ENCODE measurements at places on chromosomes 3 and 15. TPM values are rescaled to one million over a fixed set of nuclear protein-coding genes. Genes with fewer than 3 reads are reported as not detected.

ST3GAL6 gene
- total RNA-seq = 1.4 TPM

AMT gene
- total RNA-seq = 0.52 TPM

STRC gene
- total RNA-seq = not detected

SSR3 gene
- total RNA-seq = 520 TPM

TRIM42 gene
- total RNA-seq = not detected

ZBTB38 gene
- 213 TPM for total RNA-seq

RASL12 gene
- total RNA-seq = not detected

DNA sequence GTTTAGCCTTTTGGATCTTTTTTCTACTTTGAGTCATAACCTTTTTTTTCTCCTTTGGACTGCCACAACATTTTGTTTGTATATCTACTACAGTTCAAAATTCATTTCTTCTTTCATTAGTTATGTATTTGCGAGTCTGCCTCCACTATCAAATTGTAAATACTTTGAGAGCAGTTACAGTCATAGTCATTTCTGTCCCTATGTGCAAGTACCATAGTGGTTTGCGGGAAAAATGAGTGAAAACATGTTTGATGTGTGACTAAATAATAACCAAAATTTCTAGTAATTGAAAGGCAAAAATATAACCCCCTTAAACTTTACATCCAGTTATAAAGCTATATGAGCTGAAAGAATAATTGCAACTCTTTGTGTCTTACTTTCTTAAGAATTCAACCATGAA is 45.8 kb upstream of the CCDC50 start:
- no peak for DNase-seq

DNA sequence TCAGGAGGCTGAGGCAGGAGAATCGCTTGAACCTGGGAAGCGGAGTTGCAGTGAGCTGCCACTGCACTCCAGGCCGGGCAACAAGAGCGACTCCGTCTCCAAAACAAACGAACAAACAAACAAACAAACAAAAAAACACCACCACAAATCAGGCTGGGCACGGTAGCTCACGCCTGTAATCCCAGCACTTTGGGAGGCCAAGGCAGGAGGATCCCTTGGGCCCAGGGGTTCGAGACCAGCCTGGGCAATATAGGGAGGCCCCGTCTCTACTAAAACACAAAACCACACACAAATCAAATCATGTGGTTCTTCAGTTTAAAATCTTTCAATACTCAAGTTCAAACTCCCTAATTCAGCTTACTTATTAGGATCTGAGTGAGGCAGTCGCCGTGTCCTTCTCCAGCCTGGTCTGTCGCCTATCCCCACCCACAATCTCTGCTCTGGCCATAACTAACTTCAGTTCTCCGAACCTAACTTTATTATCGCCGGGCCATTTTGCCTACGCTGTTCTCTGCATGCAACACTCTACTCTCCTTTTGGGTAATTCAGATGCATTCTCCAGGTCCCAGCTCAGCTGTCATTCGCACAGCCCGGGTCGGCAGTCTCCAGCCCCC is 660 bp upstream of the RTF1 start:
- no peak for DNase-seq

- no peak for DNase-seq
These were observed 61.4 kb downstream of the WHAMM start for GRCh38 chr15:82870727-82871320.

- DNase-seq = peak; percentile 62
These were observed 4.6 kb upstream of the P2RY14 start for GRCh38 chr3:151282921-151283320.

GRCh38 chr3:188349351-188349901 is 195.5 kb downstream of the LPP start:
- peak; percentile 42 for DNase-seq

- no peak for DNase-seq
These were observed 6.1 kb upstream of the USP8 start for GRCh38 chr15:50418041-50418583.

DNA sequence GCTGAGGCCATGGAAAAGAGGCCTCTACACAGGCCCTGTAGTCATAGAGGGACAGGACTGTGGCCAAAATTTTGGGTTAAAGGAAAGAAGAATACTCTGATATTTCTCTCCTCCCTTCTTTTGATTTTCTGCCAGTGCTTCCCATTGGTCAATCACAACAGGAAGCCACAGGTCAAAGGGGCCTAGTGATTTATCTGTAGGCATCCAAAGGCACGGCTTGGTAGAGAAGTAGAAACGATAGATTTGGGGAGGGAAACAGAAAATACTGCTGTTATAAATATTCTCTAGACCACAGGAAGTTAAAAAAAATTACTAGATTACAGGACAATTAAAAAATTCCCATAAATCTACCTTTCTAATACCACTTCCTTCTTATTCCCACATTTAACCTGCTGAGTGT is 1.7 kb upstream of the CCDC50 start:
- no peak for DNase-seq

GRCh38 chr3:186882881-186883685 is 40.6 kb downstream of the ADIPOQ start:
- DNase-seq = peak; percentile 83

GRCh38 chr15:40908095-40908494 is 13.8 kb downstream of the VPS18 start:
- DNase-seq = no peak

GRCh38 chr15:52797625-52798501 is 7.7 kb upstream of the ONECUT1 start:
- DNase-seq = no peak

DNA sequence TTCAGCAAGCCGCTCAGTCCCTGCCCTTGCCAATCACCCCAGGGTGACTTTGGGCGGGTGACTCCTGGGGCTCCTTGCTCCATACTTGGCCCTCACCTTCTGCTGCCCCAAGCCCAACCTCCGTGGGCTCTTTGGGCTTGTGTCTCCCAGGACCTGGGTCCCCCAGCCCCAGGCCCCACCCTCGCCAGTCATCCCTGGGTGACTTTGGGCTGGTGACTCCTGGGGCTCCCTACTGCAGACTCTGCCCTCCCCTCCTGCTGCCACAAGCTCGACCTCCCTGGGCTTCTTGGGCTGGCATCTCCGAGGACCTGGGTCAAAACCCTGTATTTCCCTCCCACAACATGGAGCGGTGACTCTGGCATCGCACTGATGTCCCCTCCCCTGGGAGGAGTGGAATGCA is 151.5 kb downstream of the GOLGA6L4 start:
- DNase-seq = no peak

DNA sequence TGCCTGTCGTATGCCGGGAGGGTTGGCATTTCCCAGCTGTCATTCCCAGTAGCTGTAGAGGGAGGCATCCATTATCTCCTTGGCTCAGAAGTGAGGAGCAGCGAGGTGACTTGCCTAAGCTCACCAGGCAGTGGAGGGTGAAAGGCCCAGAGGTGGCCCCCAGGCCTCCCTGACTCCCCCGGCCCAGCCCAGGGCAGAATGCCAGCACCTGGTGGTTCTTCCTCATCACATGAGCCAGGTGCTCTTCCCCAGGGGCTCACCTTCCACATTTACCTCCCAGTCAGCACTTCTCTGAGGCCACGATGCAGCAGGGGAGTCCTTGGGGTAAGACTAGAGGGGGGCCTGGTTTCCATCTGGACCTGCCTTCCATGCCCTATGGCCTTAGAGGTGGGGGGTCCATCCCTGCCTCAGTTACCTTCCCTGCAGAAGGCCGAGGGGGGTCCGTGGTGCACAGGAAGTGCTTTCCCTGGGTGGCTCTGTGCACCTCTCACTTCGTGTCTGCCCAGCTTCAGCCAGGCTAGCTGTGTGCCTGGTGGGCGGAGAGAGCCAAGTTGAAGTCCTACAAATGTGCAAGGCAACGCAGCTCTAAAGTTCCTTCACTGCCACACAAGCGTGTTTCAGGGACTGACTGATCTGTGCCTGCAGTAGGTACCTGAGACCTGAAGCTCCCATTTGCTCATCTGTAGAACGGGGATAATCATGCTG is 70.3 kb upstream of the PLXNA1 start:
- DNase-seq = no peak

DNA sequence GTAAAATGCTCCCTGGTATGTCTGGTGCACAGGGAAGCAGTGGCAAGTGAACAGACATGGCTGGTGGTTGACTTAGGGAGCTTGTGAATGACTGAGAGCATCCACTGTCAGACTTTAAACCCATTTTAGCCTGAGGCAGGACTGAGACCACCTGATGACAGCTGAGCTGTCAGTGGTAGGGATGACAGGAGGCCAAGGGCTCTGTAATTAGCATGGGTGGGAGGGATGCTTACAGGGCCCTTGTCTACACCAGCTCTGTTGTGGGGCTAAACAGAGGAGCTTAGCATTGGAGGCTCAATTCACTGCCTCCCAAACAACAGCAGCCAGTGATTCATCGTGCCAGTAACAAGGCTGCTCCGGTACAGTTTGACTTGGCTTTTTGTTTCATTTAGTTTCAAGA is 169.4 kb downstream of the CHST2 start:
- peak; percentile 35 for DNase-seq

DNA sequence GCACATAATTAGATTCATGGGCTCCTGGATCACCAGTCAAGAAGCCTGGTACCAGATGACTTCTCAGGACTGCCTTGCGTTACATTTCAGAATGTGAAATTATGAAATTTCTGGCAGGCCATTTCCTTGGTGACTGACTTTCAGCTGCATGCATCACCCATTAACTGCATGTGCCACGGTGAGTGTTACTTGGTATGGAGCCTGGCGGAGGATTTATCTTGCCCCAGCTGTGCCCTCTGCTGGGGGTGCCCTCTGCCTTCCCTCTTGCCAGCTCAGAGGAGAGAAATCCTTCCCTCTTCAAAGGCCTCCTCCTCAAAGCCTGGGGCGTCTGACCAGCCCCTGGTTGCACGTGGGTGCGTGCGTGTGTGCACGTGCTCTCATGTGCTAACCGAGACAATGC is 57.7 kb upstream of the CTSH start:
- peak; percentile 25 for DNase-seq

All from renal cortical epithelial cell (primary cell).